ENCODE measurements at places on chromosomes 2 and 18.

GRCh38 chr18:67104700-67105284 lies 411.7 kb downstream of the DSEL start:
- DNase-seq: peak; percentile 32

- DNase-seq: no peak
These were observed 62.9 kb downstream of the RPL31 start for GRCh38 chr2:101064868-101065549.

- DNase-seq: no peak
These were observed 31.7 kb upstream of the GPR17 start for GRCh38 chr2:127614246-127614645.

DNA sequence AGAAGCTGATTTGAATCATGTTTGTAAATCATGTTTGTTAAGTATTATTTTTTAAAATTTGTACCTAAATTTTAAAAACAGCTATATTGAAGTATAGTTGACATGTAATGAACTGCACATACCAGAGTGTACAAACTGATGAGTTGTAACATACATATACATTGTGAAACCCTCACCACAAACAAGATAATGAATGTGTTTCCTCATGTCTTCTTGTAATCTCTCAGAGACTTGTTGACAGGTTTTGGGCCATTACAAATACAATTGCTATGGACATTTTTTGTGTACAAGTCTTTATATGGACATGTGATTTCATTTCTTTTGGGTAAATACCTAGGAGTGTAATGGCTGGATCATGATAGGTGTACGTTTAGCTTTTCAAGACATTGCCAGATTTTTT lies 21.5 kb downstream of the WDR43 start:
- DNase-seq: no peak

- DNase-seq: no peak
These were observed 107.2 kb upstream of the L3MBTL4 start for GRCh38 chr18:6521803-6522418.

DNA sequence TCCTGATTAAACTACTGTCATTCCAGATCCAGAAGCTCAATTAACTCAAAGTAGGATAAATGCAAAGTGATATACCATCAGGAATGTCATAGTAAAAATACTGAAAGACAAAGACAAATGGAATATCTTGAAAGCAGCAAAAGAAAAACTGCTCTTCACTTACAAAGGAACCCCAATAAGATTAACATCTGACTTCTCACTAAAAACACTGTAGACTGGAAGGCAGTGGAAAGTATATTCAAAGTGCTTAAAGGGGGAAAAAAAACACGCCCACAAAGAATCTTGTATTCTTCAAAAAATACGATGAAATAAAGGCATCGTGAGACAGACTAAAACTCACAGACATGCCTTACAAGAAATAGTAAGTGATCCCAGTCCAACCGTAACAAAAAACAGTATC lies 195.7 kb downstream of the DOK6 start:
- DNase-seq: no peak

DNA sequence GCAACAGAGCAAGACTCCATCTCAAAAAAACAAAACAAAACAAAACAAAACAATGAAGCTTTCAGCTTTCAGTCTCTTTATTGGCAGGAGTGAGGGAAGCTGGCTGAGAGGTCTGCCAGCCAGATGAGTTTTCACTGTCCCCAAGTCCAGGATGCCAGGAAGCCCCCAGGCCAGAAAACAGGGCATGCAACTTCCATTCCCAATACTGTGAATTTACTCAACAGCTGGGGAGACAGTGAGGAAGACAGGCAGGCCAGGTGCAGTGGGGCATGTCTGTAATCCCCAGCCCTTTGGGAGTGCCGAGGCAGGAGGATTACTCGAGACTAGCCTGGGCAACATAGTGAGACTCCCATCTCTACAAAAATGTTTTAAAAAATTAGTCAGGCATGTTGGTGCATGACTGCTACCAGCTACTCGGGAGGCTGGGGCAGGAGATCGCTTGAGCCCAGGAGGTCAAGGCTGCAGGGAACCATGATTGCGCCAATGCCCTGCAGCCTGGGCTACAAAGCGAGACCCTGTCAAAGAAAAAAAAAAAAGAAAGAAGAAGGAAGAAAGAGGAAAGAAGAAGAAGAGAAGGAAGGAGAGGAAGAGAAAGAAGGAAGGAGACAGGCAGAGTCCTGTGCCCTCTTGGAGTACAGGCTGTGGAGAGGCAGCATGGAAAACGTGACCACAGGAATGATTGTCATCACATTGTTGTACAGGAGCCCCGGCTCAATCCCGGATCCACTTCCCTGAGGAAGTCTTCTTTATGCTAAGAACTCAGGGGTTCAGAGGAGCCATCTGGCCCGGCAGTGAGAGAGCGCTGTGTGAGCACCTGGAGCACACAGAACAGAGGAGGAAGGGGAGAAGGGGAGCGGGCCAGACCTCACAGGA lies 29.2 kb upstream of the POMC start:
- DNase-seq: no peak

DNA sequence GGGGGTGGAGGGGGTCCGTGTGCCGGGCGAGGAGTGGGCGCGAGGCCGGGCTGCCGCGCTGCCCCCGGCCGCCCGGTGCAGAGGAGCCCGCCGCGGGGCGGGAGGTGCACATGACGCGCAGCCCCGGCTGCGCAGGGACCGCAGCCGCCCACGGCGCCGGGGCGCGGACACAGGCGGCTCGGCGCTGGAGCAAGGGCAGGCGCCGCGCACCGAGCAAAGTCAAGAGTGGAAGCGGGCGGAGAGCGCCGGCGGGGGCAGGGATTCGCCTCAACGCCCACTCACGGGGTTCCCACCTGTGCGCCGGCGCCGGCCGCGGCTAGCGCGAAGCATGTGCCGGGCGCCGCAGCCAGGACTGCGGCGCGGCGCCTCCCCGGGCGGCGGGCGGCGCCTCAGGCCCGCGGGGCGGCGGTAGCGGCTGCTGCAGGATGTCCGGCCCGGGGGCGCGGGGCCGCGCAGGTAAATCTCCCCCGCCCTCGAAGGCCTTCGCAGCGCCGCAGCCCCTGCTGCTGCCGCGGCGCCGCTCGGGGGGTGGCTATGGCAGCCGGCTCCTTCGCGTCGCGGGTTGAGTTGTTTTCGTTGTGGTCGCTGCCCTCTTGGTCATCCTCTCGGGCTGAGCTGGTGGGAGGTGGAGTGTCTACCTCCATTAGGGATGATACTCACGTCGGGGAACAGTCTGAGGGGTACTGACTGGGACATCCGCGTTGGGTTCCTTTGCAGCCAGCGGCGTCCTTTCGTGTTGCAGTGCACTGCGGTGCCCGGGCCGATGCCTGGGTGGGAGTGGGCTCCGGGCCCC lies 216.3 kb upstream of the DTNA start:
- no peak for DNase-seq

- no peak for DNase-seq
These were observed 44.8 kb upstream of the UBE2F start for GRCh38 chr2:237921967-237922492.

DNA sequence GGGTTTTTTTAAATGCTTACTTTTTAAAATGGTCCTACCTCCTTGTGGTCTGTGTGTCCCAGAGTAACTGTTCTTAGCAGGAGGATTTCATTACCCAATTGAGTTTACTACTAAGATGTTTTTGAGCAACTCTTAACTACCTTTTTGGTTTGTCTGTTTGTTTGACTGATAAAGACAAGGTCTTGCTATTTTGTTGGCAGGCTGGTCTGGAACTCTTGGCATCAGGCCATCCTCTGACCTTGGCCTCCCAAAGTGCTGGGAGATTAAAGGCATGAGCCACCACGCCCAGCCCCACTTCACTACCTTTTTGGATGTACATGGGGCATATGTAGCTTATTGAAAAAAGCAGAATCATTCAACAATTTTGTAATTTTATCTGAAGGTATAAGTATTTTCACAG lies 14.9 kb downstream of the MRPS9 start:
- no peak for DNase-seq

DNA sequence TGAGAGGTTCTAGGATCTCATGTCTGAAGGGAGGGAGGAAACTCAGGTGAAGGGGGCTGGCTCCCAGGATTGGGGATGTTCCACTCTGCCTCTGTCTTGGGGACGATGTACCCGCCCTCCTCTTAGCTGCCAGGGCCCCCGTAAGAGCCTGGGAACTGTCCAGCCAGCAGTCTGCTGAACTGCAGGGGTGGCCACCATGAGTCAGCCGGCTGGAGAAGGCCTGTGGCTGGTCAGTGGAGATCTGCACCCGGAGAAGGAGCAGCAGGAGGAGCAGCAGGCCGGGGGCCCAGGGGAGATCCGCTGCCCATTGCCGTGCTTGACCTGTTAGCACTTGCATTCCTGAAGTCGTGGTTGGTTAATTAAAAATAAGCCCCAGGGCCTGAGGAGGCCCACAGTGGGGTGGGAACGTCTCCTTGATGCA lies 180.3 kb downstream of the TFCP2L1 start:
- DNase-seq: no peak

- DNase-seq: no peak
These were observed 498 bp downstream of the ITGAV start for GRCh38 chr2:186590350-186590758.

GRCh38 chr2:190841707-190842505 lies 38.7 kb upstream of the GLS start:
- DNase-seq: no peak

DNA sequence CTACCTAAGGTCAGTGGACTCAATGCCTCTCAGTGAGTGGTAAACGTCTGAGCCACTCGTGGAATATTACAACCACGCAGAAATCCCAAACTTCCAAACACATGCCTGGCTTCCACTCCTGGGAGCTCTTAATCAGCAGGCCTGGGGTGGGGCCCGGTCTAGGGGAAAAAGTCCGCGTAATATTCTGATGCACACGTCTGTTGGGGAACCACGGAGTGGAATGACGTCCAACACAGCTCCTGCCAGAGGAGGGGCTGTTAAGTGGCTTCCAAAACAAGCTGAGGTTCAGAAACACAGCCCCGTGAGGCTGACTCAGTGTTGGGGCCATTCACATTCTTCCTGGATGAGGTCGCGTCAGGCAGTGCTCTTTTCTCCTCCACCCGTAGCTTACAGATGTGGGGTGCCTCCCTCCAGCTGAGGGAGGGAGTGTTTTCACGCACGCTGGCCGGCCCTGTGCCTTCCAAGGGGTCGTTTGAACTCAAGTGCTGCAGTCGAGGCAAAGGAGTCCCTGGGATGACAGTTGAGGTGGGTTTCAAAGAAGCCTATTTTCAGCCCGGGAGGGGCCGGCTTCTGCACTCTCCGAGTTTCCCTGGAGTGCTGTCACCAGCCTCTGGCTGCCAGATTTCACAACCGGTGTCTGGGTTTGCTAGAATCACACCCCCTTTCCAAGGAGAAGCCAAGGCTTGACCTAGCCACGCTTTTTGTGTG lies 73.1 kb downstream of the ACKR3 start:
- no peak for DNase-seq

- DNase-seq: no peak
These were observed 47.3 kb downstream of the RFTN2 start for GRCh38 chr2:197628043-197628500.

- DNase-seq: no peak
These were observed 63.4 kb downstream of the INPP4A start for GRCh38 chr2:98507891-98508708.
